ENCODE measurements at places on chromosomes 13 and 19. TPM values are rescaled to one million over a fixed set of nuclear protein-coding genes. Genes with fewer than 3 reads are reported as not detected.

Gene YJU2
- 30.8 TPM for total RNA-seq

Gene MIA
- total RNA-seq: 0.69 TPM

Gene BSPH1
- not detected for total RNA-seq

Gene ATP1A3
- 0.97 TPM for total RNA-seq

Gene PSG7
- total RNA-seq: not detected

DNA sequence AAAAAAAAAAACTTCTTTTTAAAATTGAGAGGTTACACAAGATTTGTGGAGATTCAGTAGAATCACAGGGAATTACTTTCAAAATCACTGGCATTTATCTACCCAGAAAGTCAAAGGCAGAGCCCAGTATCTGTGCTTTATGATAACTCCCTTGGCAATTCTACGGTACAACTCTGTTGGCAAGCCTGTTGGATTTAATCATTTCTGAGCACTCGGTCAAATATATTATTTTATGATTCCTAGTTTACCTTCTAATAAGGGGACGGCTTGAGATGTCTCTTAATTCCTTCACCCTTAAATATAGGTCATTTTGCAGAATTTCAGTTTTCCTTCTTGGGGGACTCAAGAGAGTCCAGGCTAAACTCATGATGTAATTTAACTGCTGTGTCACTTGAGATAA lies 987.6 kb downstream of the EFNB2 start:
- no peak overlapping the region for H3K4me3 ChIP-seq
- no peaks in the 10 kb centered on the region for H3K36me3 ChIP-seq

DNA sequence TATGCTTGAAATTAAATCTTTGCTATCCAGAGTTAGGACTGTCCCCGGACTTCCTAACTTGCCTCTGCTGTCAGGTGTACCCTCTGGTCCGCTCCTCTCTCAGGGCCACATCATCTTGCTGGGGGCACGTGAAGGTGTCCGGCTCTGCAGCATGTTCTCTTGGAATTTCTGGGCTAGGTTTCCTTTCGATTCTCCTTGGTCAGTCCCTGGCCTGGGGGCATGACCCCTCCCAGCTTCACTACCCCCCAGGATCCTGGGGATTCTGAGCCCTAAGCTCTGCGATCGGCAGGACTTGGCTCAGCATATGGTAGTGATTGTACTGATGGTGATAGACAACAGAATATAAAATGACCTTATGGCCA lies 5.1 kb upstream of the GPI start:
- H3K27me3 ChIP-seq: no peaks in the 10 kb centered on the region
- DNase-seq: no peak
- H3K27ac ChIP-seq: peak overlapping the region; percentile 97
- H3K36me3 ChIP-seq: peaks cover 14% of the 10 kb centered on the region
- H3K4me1 ChIP-seq: peaks cover 49% of the 10 kb centered on the region

- no peaks in the 10 kb centered on the region for H3K27me3 ChIP-seq
- H3K27ac ChIP-seq: peak overlapping the region; percentile 86
- H3K4me1 ChIP-seq: peaks cover 44% of the 10 kb centered on the region
- no peak for DNase-seq
- H3K4me3 ChIP-seq: peak overlapping the region; percentile 94
Observed at GRCh38 chr19:41861846-41862245, 1.8 kb downstream of the RPS19 start.

DNA sequence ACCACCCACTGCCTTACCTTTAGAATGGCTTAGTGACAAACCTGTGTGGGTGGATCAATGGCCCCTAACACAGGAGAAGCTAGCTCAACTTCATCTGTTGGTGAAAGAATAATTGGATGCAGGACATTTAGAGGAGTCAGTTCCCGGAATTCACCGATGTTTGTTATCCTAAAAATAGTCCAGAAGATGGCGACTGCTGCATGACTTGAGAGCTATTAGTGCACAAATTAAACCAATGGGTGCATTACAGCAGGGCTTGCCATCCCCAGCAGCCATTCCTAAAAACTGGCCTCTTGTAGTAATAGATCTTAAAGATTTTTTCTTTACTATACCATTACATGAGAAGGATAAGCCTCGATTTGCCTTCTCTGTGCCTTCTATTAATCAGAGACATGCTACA lies 46.8 kb upstream of the ZNF726 start:
- no peak for DNase-seq
- no peak overlapping the region for H3K4me3 ChIP-seq
- no peaks in the 10 kb centered on the region for H3K27me3 ChIP-seq
- no peaks in the 10 kb centered on the region for H3K36me3 ChIP-seq
- no peaks in the 10 kb centered on the region for H3K4me1 ChIP-seq

DNA sequence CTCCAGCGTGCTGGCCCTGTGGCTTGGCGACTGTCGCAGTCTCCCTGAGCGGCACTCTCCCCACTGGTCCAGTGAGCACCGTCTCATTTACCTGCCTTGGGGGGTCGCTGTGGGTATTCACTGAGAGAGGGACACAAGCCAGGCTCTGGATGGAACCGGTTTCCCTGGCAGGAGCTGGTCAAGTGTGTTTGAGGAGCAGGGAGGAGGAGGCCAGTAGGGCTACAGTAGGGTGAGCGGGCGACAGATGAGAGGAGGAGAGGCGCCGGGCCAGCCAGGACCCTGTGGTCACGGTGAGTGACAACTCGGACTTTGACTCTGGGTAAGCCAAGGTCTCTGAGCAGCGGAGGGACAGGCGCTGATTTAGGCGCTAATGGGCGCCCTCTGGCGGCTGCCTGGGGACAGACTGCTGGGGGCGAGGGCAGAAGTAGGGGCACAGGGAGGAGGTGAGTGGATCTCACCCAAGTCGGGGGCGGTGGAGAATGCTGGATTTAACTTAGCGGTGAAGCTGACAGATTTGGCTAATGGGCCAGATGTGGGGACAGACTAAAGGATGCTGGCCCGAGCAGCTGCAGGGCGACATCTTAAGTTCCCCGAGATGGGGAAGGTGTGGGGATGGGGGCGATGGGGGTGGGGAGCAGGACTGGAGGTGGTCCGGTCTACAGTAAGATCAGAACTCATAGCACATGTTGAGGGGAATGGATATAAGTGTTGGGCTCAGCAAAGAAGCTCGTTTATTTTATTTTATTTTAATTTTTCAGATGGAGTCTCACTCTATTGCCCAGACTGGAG lies 4.7 kb upstream of the PRMT1 start:
- DNase-seq: peak; percentile 68
- H3K36me3 ChIP-seq: peaks cover 18% of the 10 kb centered on the region
- peaks cover 12% of the 10 kb centered on the region for H3K4me1 ChIP-seq
- H3K27me3 ChIP-seq: no peaks in the 10 kb centered on the region

- peaks cover 35% of the 10 kb centered on the region for H3K4me1 ChIP-seq
- H3K36me3 ChIP-seq: peaks cover 8% of the 10 kb centered on the region
- no peak for DNase-seq
- H3K27me3 ChIP-seq: no peaks in the 10 kb centered on the region
Observed at GRCh38 chr13:40390401-40390916, 276.0 kb downstream of the FOXO1 start.

Measured in activated T-helper 2 cell treated with anti-CD3 and anti-CD28 coated beads, Interferon-gamma antibody, Interleukin-2, Interleukin-4, amounts not matched to agents 10 μg/mL and 5 μg/mL and 100 μg/mL, durations not matched to agents 14 hours and 24 hours and 36 hours (primary cell).